ENCODE measurements at places on chromosomes 7 and 10.

DNA sequence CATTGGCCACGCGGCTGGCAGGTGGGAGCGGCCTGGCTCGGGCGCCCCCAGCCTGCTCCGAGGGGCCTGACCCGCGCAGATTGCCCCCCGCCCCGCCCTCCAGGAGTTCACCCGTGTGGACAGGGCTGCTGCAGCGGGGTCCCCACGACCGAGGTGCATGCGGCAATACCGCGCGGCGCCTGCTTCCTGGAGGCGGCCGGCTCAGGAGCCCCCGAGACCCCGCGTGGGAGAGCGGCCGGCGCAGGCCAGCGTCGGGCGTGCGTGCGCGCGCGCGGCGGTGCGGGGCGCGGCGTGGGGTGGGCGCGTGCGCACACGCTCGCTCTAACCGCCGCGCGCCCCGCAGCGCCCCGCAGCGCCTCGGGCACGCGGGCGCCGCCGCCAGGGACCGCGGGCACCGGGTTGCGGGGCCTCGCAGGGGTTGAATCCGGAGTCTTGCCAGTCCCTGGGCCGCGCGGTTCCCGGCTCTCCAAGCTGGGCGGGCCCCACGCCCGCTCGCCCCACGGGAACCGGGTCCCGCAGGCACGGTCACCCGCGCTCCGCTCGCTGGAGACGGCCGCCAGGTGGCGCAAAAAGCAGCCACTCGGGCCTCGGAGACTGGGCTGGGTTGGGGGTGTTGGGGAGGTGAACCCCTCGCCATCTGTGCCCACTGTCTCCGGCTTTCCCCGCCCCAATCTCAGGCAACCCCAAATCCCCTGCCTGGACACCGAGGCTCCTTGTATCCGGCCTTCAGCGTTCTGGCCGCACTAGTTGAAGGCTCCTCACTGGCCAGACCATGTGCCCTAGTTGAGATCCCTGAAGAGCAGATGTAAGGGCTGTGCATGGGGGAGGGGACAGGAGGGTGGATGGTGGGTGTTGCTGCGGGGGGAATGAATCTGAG, 1.3 kb upstream of the ACHE start:
- DNase-seq = no peak

GRCh38 chr7:75639886-75640190, 98.9 kb downstream of the HIP1 start:
- peak; percentile 8 for DNase-seq

GRCh38 chr7:83649701-83650100, 762 bp upstream of the SEMA3E start:
- no peak for DNase-seq

DNA sequence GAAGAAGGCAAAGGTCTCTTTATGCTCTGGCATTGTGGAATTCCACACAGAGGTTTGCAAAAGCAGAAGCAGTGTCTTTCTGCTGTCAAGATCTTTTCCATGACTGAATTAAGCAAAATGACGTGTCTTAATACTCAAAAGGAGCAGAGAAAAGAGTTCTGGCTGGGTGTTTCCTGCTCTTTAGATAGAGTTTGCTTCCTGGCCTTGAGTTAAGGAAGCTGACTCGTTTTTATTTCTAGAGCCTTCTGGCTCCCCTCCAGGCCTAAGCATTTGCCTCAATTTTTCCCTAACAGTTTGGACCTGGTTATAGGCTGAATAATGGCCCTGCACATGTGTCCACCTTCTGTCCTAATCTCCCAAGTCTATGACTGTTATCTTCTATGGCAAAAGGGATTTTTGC, 21.6 kb downstream of the TAS2R41 start:
- no peak for DNase-seq

- no peak for DNase-seq
Measured at GRCh38 chr7:29053105-29053872, 93.0 kb downstream of the CPVL start.

DNA sequence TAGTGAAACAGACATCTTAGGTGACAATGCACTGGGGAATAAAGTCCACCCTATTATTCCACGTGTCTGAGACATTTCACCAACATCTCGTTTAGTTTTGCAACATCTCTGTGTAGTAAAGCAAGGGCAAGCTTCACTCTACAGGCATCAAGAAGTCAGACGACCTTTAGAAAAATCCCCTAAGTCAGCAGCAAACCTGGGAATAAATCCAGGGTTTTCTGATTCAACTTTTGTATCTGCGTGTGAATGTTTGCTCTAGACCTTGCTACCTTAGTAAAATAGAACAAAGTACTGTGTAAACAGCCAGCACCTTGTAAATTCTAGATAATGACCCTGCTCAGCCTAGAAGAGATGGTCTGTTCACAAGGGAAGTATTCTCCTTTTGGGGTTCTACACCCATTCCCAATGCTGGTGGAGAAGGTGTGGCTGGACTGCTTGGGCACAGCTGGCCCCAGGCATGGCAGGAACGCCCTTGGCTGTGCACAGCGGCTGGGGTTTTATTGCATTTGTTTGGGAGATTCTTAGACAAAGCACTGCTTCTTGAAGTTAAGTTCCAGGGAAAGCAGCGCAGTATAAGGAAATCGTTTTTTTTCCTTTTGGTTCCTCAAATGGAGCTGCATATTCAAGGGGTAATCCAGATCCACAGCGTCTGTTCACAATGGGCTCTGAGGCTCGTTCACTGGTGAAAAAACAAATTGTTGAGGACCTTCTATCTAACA, 38.3 kb upstream of the GALNTL5 start:
- no peak for DNase-seq

- no peak for DNase-seq
Measured at GRCh38 chr10:85641479-85642009, 725.1 kb downstream of the GRID1 start.

DNA sequence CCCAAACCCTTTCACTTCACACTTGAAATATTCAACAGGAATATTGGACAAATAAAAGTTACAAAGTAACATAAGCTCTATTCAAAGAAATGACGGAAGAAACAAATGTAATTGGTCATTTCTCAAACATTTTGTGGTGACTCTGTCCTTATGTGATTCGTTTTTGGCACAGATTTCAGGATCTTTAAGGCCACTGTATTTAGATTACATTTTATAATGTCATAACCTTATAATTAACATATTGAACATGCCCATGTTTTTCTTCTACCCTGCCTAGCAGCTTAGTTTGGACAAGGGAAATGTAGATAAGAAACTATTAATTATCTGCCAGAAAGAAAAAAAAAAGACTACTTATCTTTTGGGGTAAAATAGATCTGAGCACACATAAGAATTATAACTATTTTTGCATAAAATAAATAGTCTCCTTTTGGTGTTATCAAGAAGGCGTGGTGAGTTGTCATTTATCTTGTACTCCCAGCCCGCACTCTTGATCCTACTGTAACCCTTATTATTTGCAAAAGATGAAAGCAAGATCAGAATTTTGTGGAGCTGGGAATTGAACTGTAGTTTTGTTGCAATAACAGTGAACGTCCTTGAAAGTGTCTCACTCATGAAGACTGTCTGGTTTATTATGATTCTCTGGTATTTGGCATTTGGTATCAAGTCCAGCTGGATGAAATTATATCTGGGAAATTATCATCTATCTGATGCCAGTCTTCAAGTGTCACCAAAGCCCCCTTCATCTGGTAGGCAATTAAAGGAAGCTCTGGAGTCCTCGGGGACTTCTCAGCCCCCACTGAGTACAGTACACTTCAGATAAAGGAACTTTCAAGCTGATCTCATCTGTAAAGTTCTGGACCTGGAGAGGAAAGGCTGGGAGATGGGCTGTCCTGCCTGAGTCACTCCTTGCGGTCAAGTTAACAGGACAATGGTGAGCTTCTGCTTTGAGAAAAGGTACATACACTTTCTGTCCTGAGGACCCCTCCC, 175.7 kb upstream of the INHBA start:
- no peak for DNase-seq
